AG10803 (cell line): ENCODE measurements at places on chromosomes 3 and 15.
A peak's percentile ranks its signal among the peaks of the same experiment; 100 is the strongest.

DNA sequence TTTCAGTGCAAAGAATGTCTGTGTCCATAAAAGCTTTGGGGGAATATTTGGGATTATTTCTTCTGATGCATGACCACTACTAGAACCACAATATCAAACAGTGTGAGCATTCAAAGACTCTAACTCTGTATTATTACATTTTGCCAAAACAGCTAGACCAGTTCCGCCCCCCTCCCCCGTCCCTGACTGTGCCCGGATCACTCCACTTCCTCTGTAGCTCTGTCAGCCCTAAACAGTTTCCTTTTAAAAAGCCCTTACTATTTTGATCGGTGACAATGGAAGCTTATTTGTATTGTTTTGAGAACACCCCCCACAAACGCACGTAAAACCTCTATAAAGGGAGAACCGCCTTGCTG, 36.6 kb upstream of the EPHB3 start:
- DNase-seq: no peak

DNA sequence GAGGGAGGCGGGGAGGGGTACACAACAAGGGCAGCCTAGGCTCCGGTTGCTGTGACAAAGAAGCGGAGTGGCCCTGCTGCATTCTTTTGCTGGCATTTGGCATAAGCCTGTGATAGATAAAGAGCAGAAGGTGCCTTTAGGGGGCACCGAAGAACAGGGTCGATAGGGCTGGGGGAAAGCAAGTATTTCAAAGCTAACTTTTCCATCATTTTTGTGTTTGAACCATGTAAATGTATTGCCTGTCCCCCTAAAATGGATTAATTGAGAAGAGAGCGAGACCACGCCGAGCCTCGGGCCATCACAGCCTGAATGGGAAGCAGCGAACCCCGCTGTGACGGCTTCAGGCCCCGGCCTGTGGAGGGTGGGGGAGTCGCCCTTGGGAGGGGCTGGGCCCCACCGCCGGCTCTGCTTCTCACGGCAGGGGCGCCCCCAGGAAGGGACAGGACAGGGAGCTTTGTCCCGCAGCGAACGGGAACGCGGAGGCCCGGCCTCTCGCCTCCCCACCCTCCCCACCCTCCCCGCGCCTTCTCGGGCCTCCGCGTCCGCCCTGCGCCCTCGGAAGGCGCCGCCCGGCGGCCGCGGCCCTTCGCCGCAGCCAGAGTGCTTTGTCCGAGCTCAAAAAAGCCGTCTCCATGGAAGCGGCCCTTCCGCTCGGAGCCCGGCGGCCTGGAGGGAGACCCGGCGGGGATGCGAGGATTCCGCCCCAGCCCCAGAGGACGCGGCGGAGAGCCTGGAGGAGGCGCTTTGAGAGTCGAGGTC, 32.4 kb upstream of the ALDH1L1 start:
- peak; percentile 46 for DNase-seq

- no peak for DNase-seq
These were observed 777.4 kb downstream of the TUSC7 start for GRCh38 chr3:117486719-117487716.

DNA sequence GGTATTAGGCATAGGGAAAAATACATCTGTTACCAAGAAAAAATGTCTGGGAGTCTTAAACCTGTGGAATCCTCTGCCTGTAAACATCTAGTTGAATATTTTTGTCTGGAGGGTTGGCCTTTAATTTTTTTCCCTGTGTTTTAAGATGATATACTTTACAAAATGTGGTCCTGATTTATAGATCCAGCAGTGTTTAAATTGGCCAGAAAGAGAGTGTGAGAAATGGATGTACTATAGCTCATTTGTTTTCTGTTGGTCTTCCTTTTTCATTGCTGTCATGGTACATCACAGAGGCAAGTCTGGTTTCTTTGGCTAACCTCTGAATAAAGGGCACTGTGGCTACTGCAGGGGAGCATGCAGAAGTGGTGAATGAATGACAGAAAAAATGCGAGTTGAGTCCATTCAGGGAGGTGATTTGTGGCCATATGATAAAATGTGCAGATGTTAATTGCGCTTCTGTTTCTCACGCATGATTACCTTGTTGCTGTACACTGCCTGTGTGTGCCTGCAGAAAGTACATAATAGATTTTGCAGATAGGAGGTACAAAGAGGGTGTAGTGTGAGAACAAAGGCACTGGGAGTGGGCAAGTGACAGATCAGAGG, 150.0 kb downstream of the NFKBIZ start:
- DNase-seq: no peak

GRCh38 chr3:11459186-11459824, 184.4 kb downstream of the VGLL4 start:
- DNase-seq: peak; percentile 37

- no peak for DNase-seq
These were observed 3.6 kb upstream of the RASL12 start for GRCh38 chr15:65071381-65071811.

GRCh38 chr3:13133471-13133981, 60.3 kb upstream of the IQSEC1 start:
- no peak for DNase-seq

DNA sequence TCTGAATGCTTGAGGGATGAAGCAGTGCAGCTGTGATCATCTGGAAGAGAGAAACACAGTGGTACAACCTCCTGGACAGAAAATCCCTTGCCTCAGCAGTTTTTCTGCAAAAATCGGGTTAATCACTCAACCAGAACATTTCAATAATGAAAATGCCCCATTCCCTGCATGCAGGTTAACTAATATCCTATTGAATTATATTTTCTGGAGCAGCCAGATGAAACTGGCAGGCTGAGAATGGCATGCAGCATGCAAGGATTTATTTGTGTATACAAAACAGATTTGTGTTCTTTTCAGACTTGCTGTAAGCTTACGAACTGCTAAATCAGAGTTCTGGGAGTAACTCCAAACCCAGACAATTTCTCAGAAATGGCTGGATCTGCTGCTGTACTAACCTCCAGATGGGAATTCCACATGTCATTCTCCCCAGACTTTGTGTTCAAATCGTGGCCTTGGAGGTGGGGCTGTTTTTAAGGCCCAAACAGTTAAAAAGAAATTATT, 39.1 kb downstream of the SLC9A9 start:
- peak; percentile 81 for DNase-seq

DNA sequence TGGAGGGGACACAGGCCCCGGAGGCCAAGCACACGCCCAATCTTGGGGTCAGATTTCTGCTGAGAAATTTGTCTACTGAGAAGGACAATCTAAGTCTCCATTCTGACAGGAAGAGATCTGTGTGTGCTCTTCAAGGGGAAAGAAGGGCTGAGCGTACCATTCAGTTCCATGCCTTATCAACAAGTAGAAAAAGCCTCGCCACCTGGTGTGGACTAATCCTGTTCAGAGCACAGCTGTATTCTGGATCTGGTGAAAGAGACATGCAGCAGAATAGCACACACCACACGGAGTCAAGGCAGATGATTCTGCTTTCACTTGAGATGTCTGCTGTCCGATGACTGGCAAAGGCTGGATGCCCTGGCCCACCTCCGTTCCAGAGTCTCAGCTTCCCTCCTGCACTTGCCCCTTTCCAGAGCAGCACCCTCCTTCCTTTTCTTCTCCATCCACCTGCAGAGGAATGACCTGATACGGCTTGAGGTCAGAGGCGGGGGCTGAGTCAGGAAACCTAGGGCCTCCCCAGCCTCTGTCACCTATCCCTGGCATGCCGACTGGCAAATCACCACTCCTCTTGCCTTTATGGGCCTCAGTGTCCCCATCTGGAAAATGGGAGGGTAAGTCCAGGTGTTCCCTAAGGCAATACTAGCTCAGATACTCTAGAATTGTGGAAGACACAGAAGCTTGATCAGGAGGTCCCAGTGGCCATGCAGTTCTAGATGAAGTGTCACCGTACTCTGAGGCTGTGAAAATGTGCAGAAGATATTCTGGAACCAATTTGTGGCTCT, 36.9 kb upstream of the CTSH start:
- DNase-seq: no peak

GRCh38 chr3:46693038-46693891, at the start of gene ALS2CL:
ALS2CL (minus strand) TSS chr3:46693679; CDS start chr3:46689440, 4,239 bp downstream.
- DNase-seq: no peak

DNA sequence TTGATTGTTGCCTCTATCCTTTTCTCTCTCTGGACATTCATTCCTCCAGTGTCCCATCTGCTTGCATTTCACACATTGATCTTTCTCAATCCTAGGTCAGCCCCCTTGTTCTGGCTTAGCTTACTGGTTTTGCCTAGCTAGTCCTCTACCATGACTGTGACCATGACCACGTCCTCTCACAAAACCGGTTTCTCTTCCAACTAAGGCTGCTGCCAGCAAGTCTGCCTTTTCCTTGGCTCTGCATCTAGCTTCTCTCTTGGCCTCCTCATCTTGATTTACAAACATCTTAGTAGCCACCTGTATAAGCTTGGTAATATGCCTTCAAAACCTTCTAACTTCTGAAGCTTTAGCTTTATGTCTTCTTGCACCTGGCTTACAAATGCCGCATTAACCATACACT, 167.2 kb downstream of the STXBP5L start:
- no peak for DNase-seq

DNA sequence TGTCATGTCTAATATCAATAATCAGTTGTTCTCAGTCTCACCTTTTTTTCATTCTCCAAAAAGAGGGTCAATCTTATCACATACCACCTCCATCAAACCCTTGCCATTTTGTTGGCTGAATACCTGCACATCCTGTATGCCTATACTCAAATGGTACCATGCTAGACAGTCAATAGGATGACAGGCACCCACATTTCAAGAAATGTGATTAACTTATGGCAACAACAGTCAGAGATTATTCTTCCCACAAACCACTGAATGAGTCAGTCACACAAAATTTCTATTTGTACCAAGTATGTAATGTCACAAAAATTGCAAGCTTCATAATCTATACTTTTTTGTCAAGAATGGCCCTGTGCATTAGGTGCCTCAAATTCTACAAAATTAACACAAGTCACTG, 5.1 kb upstream of the SLC27A2 start:
- no peak for DNase-seq

DNA sequence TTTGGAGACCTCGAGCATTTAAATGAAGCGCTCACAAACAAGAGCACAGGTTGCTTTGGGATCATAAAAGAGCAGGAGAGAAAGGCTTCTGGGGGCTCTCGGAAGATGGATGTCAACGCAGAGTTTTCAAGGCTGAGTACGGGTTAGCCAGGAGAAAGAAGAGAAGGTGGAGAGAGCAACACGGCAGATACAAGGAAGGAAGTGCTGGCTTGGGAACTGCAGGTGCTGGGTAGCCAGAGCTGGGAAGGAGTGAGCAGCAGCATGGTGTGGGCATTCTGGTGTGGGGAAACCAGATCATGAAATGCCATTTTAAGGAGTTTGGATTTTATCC, 580 bp upstream of the RUBCN start:
- DNase-seq: no peak

- DNase-seq: no peak
These were observed 67.0 kb downstream of the MCTP2 start for GRCh38 chr15:94298364-94298763.

- no peak for DNase-seq
These were observed 4.2 kb downstream of the TP63 start for GRCh38 chr3:189635339-189635738.

DNA sequence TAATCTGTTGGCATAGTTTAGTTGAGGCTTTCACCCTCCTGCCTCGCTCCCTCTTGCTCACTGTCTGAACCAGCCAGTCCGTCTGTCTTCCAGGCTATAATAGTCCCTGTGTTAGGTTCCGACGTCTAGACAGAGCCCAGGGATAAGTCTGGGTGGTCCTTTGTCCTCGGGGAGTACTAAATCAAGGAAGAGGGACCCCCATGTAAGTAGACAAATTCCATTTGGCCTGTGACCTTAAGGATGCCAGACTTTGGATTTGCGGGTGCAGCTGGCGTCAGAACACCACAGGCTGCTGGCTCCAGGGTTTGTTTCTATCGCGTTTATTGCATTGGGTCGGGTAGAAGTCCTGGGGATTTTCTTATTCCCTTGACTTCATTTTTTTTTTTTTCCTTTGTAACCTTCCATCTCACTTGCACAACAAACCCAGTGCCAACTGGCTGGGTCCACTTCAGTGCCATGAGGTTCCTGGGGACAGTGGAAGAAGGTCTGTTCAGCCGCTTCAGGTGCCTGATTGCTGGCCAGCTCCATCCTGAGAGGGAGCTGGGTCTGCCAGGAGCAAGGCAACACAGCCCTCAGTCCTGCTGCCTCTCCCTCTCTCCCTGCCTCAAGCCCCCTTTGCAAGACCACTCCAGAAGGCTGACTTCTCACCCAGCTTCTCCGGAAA, 95.4 kb upstream of the KLHL25 start:
- DNase-seq: no peak
